Erythroblast (primary cell): ENCODE measurements at places on chromosomes 2 and 18.

- no peak for DNase-seq
Observed at GRCh38 chr2:11684894-11685460, 15.0 kb upstream of the NTSR2 start.

- DNase-seq: no peak
Observed at GRCh38 chr18:76712511-76713140, 109.7 kb upstream of the ZNF236 start.

DNA sequence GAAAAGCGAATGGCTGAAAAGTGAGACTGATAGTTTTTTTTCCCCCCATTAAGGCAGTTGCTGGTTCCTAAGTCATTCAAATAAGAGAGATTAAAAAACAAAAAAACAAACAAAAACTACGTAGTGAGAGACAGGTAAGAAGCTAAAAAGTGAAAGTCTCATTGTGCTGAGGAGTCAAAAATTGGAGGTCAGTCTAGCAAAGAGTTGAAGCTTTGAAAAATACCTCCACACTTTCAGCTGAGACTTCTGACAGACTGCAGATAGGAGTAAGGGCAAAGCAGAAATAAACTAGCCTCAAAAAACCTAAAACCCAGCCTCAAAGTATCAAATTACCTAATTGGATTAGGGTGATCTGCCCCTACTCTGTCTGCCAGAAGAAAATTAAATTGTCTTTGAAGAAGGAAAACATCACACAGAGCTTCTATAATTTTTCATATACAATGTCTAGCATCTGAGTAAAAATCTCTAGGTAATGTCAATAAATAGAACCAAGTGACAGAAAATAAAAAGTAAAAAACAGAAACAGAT, 10.9 kb upstream of the EIF2AK3 start:
- DNase-seq: no peak

- DNase-seq: no peak
Observed at GRCh38 chr2:225037415-225038230, 4.6 kb downstream of the DOCK10 start.

DNA sequence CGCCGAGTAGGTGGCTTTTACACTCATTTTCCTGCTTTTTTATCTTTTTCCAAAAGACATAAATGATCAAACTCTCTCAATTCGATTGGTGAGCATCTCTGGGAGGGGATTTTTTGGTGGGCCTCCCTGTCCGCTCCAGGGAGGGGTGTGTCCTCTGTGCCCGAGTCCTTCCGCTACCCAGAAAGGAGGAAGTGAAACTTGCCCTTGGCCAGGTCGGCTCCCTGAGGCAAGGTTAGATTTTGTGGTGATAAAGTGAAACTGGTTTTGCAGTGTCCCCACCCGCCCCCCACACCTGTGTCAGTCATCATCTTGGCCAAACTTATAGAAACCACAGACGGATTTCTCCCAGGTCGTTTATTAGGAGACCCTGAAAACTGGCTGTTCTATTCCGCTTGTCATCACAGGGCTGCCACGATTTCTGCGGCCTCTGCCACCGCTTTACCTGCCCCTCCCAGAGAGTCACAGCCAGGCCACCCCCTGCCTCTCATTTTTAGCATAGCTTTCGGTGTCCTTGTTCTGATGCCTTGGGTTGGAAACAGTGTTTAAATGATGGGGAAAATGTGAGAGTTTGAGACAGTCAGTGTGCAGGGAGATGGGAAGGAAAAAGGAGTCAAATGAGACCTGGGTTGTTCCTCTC, 93.6 kb downstream of the SH3BP4 start:
- DNase-seq: no peak
